ENCODE measurements at places on chromosomes 3 and 15.

DNA sequence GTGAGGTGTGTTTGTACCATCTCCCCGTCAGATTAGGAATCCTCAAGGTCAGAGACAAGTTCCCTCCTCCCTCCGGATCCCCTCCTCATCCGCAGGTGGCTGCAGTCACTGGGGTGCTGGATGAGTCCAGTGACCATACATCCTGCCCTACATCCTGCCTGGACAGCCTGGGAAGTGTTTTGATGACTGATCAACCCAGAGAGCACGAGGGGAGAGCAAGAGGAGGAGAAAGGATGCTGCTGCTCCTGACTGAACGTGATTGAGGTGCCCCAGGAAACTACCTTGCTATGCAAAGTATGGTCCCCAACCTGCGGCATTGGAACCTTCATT, 65.1 kb downstream of the SLC12A8 start:
- DNase-seq: no peak

DNA sequence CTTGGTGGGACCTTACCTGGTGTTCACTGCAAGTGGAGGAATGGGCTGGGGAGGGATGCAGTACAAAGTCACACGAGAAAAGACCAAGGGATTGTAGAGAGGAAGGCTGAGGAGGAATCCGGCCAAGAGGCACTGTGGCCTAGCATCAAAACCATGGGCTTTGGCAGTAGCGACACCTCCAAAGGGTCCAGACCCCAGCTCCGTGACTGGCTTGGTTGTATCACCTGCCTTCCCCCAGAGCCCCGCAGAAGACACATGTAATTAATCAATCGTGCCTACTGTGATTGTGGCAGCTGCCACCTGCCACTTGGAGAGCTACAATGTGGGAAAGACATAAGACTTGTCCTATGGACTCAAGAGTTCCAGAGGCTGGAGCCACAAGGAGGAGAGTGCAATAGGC, 54.7 kb downstream of the ST8SIA2 start:
- no peak for DNase-seq

- DNase-seq: no peak
Measured at GRCh38 chr15:47870956-47871625, 153.8 kb downstream of the SEMA6D start.

DNA sequence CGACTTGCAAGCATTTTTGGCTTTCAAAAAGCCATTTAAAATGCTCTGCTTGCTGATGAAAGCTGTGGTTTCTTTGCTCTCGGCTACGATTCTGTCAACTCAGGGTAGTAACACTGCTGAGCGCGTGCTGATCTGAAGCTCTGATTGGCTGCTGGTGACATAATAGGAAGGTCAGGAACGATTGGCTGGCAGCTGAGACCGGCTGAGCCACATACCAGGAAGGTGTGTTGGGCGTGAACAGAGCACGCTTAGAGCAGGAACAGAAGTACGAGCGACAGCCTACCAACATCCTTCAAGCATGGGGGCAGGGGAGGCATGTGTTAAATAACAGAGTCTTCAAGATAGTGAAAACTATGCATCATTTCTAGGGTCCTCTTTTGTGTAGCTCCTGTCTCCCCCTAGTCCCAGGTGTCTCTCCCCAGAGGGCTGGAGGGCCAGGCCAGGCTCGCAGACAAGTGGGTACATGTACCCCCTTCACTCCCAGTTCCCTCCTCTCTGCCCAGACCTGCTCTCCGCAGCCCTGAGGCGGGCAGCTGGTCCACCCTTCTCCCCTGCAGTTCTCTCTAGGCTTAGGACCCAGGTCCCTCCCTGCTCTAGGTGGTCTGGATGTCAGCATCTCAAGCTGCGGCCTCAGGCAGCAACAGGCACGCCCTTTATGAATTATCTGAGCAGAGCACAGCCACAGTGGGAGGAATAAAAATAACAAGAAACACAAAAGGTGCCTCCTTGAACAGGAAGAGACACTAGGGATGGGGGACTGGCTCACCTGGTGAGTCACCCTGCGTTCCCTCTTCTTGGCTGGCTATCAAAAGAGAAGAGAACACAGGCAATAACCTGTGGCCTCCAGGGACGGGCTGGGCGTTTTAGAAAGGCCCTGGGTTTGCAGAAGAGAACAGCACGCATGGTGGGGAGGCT, 76.0 kb downstream of the TAMM41 start:
- peak; percentile 22 for DNase-seq

DNA sequence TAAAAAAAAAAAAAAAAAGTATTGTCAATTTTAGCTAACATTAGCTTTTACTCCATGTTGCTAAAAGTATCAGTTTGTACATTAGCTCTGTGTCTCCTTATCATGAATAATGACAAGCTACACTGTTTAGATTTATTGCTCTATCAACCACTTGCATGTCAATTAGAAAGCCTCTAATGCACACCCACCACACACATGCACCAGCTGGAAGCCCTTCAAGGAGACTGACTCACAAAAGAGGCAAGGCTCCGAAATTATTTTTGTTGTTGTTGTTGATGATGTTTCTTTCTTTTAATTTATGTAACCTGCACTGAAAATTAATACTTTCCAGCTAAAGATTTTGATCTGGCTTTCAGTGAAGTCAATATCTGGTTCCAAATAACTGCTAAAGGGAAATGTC, 71.5 kb downstream of the ETFA start:
- DNase-seq: no peak

- DNase-seq: no peak
Measured at GRCh38 chr15:31472636-31473384, 146.2 kb downstream of the KLF13 start.

- no peak for DNase-seq
Measured at GRCh38 chr3:122587572-122587971, 10.1 kb downstream of the PARP15 start.

DNA sequence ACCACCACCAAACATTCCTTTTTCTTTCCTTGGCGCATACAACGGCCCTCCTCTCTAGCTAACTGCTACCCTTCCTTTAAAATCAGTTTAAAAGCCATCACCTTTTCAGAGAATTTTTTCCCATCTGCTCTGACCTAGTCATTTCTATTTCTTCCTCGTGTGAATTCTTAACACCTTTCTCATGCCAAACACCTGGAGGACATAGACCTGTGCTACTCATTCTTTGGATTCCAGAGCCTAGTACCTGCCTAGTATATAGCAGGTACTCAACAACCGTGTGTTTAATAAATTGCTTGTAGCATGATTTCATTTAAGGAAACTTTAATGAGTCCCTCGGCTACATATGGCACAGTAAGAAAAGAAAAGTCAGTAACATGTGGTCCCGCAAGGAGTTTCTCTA, 2.0 kb upstream of the TPM1 start:
- no peak for DNase-seq

GRCh38 chr15:65772930-65773329, 19.2 kb downstream of the DENND4A start:
- no peak for DNase-seq

- DNase-seq: no peak
Measured at GRCh38 chr15:74967670-74968069, 11.1 kb upstream of the RPP25 start.

DNA sequence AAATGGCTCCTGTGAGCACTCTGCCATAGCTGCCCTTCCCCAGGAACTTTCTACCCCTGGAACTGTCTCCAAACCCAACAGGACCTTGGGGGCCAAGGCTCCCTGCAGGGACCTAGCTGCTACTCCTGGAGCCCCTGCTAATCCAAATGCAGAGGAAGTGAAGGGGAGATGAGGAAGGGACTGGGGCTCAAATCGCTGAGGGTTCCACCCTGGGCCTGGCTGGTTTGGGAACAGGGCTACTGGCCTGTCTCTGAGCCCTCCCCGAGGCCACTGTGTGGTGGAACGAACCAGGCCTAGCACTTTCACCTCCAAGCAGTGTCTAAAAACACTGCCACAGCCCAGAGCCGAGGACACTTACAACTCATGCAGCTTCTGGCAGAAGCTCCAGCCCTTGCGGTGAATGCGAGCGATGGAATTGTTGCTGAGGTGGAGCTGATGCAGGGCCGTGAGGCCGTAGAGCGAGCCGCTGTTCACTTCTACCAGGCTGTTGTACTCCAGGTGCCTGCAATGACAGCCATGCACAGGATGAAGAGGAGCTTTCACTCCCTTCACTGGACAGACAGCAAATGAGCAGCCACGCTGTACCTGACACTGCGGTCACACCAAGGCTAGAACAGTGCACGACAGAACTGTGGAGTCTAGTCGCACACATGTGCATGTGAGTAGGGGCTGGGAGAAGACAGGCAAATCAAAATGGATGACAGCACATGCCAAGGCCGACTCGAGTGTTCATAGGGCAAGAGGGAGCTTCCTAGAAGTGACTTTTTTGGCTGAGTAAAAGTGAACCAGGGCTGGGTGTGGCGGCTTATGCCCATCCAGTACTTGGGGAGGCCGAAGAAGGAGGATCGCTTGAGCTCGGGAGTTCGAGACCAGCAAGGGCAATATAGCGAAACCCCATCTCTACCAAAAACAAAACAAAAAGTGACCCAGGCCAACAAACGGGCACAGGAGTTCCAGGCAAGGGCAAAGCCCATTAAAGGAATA, 90.8 kb downstream of the LRIG1 start:
- DNase-seq: no peak

- DNase-seq: no peak
Measured at GRCh38 chr15:59833366-59833765, 144.2 kb upstream of the BNIP2 start.

DNA sequence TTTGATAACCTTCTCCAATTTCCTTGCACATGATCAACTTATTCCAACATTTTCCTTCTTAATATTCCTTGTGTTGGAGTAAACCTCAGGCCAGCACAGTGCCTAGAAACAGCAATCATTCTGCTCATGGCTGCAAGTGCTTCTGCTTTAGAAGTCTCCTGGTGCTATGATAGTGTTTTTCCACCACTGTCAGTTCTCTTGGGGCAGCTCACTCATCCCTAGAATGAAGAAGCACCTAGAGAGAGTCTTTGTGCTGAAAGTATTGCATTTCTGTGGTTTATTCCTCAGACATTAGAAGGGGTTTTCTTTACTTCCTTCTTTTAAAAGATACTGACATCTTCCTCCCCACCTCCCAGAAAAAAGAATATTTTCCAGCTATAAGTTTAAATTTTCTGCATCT, 183.5 kb downstream of the RYR3 start:
- no peak for DNase-seq

DNA sequence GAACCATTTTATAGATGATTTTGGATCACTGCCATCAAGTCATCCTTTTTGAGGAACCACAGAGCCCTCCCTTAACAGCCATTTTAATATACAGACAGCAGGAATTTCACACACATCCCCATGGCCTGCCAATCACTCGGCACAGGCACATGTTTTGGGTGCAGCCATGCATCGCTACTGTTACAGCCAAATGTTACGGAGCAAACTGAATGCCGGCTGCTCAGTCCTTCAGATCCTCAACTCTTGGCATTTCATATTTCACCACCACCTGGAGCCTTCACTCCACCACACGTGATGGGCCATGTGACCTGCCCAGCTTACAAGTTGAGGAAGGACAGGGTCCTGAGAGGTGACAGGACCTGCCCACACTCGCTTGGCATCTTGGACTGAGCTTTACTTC, 90.8 kb downstream of the OXNAD1 start:
- DNase-seq: no peak

DNA sequence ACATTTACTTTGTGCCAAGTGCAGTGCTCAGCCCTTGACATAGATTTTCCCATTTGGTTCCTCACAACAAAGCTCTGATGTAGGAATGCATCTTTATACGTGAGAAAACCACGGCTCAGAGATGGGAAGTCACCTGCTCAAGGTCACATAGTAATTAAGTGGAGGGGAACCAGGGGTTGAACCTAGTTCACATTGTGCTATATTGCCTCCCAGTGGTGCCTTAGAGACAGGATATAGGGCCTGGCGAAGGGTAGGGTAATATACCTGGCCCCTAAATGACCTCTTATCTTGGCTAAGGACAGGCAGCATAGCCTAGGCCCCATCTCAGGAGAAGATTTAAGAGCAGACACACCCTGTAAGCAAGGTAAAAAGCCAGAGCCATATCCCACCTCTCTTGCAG, 71.5 kb downstream of the FOXP1 start:
- no peak for DNase-seq

DNA sequence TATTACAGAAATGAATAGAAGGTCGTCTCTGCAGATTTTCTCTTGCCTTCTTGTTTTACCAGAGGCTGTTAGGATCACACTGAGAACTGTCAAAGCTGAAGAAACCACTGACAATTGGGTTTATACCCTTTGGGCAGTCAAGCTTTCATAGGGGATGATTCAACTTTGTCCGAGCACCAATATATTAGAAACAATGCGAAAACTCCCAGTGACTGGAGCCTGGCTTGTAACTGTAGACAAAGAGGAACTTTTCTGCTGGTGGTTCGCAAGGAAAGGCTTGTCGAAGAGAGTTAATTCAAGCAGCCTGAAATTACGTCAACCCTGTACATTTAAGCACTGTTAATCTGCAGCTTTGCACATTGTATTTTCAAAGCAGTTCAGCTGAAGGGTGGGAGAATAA, 193.2 kb upstream of the ZNF385D start:
- no peak for DNase-seq

- DNase-seq: no peak
Measured at GRCh38 chr3:43885908-43886618, 195.3 kb downstream of the ABHD5 start.

DNA sequence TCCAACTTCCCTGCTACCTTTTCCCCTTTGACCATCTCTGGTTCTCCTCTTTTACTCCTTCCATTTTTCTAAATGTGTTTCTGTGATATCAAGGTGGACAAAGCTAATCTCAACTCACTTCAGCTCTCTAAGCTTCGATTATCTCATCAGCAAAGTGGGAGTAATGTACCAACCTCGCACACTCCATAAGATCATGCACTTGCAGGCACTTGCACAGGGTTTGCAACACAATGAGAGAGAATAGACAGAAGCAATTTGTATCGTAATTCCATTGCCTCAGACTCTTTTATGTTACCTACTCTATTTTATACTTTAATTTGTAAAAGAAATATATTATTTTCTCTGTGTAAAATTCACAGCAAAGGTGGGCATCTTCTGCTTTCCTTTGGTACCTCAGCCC, 7.0 kb upstream of the POLQ start:
- no peak for DNase-seq

GRCh38 chr15:94503293-94503692, 271.9 kb downstream of the MCTP2 start:
- DNase-seq: no peak

GRCh38 chr3:102733791-102734563, 299.2 kb downstream of the ZPLD1 start:
- no peak for DNase-seq

DNA sequence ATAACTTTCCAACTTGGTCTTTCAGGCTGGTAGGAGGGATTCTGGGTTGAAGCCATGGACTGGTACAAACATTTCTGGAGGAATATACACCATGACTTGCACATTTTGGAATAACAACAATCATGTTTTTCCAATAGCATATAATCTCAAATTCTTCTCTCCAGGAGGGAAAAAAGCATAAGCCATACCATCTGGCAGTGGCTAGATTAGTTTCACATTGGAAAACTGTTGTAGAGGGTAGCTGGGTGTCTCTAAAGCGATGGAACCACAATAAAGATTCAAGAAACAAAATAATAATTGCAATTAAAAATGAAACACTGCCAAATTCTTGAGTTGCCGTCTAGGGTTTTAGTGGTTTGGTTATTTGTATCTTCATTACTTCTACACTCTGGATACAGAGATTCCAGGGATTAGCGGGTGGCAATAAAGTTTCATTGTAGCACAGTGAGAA, 278.5 kb upstream of the RASGRP1 start:
- no peak for DNase-seq

- DNase-seq: no peak
Measured at GRCh38 chr15:99090011-99090699, 14.7 kb upstream of the SYNM start.

All from stimulated activated CD8-positive, alpha-beta memory T cell treated with anti-CD3 and anti-CD28 coated beads, Interleukin-2, amount 100 ng/mL, for 48 hours (primary cell).